ENCODE measurements at places on chromosomes 2 and 18. TPM values are rescaled to one million over a fixed set of nuclear protein-coding genes. Genes with fewer than 3 reads are reported as not detected.

HOXD13 gene
- polyA plus RNA-seq: not detected

MEP1B gene
- polyA plus RNA-seq: 0.11 TPM

GRCh38 chr2:149005471-149006077 lies 32.9 kb upstream of the LYPD6B start:
- no peak for DNase-seq

DNA sequence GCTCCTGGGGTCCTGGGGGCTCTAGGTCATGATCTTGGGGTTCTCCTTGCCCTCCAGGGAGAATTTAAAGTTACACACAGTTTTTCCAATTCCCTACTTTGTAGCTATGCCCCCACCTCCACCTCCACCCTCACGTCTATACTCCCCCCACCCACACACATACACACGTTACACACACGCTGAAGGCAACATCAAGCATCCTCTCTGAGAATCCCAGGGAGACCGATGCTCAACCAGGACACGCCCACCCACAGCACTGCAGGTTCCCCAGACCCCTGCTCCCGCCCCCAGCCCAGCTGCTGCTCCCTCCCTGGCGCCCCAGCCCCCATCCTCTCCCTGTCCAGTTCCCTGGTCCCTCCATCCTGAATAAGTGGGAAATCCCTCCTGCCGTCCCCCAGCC lies 6.4 kb upstream of the TNS1 start:
- DNase-seq: no peak

DNA sequence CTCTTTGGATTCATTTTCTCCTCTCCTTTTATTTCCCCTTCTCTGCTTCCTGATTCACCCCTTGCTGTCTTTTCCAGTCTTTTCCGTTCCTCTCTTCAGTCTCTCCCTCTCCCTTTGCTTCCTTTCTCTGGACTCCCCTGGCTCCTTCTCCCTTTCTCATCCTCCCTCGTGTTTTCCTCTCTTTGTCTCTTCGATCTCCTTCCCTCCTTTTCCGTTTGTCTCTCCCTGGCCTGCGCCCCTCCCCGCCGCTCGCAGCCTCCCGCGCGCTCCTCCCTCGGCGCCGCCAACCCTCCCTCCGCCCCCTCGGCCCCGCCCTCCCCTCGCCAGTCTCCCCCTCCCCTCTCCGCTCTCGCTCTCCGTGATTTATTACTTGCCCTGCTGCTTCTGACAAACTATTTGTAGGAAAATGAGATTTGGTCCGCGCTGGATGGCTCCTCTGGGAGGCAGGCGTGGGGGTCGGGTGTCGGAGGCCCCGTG lies 46.0 kb upstream of the PAX8 start:
- DNase-seq: no peak

DNA sequence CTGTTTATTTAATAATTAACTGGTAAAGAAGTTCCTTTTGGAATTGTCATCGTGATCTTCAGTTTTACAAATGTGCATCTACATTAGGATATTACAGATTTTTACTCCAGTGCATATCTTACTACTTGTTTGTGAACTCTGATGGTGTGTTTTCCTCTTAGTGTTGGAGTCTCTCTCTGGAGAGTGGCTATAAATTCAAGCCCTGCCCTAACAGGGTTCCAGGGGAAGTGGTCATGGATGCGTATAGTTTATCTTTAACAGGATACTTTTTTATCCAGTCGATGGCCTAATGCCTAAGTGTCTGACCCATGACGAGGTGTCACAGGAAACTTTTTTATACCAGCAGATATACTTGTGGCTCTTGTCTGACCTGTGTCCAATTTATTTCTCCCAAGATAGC lies 75.4 kb downstream of the CHN1 start:
- no peak for DNase-seq

- DNase-seq: no peak
These were observed 4.1 kb downstream of the TACR1 start for GRCh38 chr2:75195076-75195691.
